Type B pancreatic cell (in vitro differentiated cells): ENCODE measurements at places on chromosomes 2 and 18.

DNA sequence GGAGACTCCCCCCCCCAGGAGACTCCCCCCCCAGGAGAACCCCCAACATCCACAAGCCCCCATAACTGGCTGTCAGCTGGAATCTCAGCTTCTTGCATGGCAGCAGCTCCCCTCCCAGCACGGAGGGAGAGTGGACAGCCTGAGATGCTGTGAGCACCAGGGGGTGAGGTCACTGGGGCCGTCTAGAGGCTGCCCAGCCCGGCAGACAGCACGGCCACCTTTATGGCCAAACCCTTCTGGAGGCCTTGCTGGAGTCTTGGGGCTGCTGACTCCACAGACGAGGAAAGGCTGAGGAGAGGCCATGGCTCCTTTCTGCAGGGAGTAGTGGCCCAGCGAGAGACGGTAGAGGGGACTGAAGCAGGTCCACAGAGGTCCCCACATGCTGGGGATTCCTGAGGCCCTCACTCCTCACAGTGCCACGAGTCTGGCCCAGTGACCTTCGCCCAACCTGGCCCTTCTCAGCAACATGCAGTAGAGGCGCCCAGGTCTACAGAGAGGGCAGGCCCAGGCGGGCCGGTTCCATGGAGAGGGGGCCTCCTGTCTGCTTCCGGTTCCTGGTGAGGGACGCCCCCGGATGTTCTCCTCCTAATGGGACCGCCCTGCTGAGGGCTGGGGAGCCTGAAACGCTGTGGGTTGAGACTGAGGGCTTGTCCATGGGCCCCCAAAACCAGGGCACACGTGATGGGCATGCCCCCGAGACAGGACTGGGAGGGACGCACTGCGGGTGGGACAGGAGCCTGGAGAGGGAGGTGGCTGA is 122.6 kb upstream of the CTDP1 start:
- DNase-seq = no peak

- DNase-seq = no peak
These were observed 761.0 kb downstream of the EPHA4 start for GRCh38 chr2:220811115-220811514.

DNA sequence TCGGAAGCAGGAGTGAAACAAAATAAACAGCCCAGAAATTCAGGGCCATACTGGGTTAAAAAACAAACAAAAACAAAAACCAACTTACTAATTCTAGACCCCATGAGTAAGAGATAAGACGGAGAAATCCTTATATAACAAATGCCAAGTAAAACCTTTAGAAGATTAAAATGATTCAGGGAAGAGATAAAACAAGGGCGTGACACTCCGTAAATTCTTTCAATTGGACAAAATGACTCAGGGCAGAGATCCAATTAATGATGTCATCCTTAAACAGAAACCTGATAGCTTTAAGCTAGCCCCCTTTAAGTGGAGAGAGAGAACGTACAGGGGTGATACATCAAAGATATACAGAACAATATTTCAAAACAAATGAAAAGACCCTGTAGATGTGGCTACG is 317.4 kb downstream of the NBAS start:
- no peak for DNase-seq

DNA sequence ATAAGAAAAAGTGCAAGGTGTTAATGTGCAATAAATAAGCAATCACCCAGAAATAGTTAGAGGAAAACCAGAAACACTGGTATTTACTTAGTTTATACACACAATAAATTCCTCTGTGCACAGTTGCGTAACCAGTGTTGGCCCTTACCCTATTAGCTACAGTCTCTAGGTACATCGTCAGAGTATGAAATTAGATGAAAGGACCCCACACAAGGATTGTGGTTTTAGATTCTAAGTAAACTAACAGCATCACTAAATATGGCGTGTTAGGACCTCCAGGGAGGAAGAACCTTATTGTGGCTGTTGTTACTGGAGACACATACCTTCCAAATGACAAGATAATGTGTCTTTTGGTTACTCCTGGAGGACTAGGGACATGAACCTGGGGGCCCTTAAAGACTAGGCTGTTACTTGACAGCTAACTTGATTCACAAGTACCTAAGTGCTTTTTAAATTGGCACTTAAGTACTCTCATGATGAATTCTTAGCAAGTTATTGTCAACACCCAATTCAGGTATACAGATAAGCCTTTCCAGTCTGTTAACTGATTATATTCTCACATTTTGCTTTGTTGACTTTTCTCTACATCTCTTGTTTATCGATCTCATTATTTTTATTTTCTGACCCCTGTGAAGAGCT is 115.3 kb downstream of the FEZ2 start:
- DNase-seq = no peak

DNA sequence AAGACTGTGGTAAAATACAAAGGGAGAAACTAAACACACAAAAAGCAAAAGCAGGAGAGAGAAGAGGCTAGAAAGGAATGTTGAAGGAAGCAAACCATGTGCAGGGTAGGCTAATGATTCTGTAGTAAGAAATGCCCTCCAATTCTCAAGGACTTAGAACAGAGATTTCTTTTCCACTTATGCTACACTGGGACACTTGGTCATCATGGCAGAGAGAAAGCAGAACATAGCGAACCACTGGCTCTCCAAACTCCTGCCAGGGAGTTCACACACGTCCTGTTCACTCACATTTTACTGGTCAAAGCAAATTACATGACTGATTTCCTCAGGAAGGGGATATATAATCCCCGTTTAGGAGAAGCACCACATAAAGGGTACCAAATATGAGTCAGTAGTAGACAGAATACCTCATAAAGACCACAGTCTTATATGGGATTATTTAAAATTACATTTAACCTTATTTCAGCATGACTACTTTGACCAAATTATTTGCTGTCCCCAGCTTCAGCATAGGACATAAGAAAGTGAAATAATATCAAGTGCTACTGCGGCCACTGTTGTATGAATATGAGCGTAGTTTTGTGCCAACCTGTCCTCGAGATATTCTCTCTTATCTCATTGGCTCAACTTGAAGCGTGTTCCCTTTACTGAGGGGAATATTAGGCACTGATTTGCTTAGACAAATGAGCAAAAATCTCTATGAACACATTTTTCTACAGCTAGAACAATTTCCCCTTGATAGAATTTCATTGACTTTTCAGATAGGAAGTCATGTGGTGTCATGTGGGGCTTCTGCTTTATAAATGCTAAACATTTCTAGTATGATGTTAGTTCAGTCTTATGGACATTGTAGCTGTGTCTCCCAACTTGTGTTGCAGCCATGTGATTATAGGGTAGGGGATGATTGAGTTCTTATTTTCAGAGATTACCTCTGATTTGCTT is 81.7 kb downstream of the FAM161A start:
- no peak for DNase-seq

DNA sequence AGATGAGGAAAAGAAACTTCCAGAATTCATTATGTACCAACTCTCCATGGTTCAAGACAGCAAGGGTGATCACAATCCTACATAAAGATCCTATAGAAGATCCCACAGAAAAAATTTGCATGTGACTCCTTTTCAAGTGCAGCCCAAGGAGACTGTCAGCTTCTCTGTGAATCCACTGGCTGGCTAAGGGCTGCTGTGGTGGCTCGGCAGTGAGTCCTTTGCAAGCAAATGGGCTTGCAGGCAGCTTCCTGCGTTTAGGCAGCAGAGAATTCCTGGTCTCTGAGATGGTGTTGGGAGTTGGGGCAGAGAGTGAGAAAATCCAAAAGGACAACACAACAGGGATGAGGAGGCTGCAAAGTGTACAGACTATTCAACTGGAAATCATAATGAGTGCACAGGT is 43.4 kb downstream of the NABP1 start:
- no peak for DNase-seq

DNA sequence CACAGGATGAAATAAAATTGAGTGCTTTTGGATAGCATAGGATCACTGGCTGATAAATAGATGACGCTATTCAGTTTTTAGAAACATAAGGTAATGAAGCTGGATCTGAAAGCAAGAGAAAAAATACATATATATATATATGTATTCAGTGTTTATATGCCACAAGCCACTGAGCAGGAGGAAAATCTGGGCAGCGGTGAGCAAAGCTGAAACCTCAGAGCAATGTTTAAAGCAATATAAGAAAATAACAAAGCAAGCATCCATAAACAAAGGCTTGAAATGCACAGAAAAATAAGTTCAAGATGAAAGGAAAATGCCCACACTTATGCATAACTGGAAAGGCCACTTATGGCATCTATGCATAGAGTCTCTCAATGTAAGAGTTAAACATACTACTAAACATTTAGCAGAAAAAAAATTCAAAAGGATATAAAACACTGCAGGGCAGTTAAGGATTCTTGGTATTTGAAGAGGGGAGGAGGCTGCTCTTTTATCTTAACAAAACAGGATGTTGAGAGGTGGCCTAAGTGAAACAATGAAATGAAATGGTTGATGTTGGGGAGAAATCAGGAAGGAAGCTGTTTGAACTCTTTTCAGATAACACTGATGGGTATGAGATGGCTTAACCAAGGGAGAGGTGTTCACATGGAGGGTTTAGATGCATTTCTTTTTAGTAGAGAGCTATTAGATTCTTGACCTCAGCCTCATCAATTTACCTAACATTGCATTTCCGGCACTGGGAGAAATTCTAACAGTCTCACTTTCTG is 129.1 kb downstream of the ARHGAP15 start:
- DNase-seq = no peak

DNA sequence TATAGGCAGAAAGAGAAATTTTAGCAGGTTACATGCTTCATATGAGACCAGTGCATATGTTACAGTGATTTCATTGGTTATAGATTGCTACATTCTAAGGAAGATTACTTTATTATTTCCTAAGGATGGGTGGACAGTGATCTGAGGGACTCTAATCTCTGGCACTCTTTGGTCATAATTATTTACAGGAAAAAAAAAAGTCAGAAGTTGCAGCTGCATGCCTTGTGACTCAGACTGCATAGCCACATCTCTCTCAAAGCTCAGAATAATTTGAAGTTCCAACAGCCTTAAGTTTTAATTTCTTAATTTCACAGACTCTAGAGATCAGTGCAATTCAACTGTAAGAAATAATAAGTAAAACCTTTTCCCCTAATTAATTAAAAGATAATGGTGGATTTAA is 27.1 kb upstream of the BARD1 start:
- no peak for DNase-seq

GRCh38 chr2:144996225-144996795 is 476.4 kb upstream of the ZEB2 start:
- no peak for DNase-seq

- no peak for DNase-seq
These were observed 7.6 kb upstream of the ZFAND2B start for GRCh38 chr2:219198974-219199373.
